ENCODE measurements at places on chromosomes 11 and 22.

GRCh38 chr11:30342736-30343166 lies 19.8 kb downstream of the ARL14EP start:
- no peak for DNase-seq

GRCh38 chr11:69707176-69707575 lies 3.4 kb upstream of the FGF19 start:
- no peak for DNase-seq

DNA sequence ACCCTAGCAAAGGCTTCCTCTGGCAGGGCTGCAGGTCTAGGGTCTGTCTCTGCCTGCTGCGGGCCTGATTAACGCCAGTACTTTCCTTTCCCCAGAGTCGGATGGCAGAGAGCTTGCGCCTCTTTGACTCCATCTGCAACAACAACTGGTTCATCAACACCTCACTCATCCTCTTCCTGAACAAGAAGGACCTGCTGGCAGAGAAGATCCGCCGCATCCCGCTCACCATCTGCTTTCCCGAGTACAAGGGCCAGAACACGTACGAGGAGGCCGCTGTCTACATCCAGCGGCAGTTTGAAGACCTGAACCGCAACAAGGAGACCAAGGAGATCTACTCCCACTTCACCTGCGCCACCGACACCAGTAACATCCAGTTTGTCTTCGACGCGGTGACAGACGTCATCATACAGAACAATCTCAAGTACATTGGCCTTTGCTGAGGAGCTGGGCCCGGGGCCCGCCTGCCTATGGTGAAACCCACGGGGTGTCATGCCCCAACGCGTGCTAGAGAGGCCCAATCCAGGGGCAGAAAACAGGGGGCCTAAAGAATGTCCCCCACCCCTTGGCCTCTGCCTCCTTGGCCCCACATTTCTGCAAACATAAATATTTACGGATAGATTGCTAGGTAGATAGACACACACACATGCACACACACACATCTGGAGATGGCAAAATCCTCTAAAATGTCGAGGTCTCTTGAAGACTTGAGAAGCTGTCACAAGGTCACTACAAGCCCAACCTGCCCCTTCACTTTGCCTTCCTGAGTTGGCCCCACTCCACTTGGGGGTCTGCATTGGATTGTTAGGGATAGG lies 18.6 kb downstream of the RSPH14 start:
- no peak for DNase-seq

DNA sequence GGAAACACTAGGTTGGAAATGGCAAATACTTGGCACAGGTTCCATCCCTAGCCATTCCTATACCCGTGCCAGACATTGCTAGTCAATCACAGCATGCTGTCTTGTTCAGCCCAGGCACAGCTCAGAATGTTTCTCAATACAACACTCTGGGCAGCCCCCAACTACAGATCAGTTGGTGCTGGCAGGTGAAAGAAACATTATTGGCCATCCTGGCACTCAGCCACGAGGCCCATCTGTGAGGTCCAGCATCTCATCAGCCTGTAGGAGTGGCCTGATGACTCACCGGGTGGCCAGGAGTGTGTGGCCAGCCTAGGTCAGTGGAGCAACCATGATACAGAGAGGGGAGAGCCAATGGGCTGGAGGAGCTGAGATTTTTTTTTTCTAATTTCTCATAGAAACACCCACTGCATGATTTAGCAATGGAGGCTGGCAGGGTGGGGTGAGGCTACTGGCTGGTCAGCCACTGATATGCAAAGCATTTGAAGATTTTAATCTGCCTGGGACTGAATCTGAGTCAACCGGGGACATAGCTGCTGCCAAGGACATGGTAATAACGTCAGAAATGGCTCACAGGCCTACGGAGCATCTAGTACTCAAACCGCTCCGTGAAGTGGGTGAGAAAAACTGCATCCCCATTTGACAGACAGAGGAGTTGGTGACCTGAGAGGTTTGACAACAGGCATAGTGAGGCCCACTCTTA lies 5.4 kb downstream of the MYO18B start:
- DNase-seq, result no peak

- no peak for DNase-seq
Observed at GRCh38 chr11:1780700-1781592, 17.2 kb upstream of the CTSD start.

DNA sequence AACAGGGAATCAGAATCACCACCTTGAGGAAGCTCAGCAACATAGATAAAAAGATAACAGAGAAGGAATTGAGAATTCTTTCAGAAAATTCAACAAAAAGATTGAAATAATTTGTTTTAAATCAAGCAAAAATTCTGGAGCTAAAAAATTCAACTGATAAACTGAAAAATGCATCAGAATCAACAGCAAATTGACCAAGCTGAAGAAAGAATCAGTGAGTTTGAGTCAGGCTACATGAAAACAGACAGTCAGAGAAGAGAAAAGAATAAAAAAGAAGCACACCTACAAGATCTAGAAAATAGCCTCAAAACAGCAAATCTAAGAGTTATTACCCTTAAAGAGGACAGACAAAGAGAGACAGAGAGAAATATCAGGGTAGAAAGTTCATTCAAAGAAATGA lies 28.8 kb downstream of the BTG4 start:
- no peak for DNase-seq
